B cell (primary cell): ENCODE measurements at places on chromosomes 1 and 21.
A peak's percentile ranks its signal among the peaks of the same experiment; 100 is the strongest.

DNA sequence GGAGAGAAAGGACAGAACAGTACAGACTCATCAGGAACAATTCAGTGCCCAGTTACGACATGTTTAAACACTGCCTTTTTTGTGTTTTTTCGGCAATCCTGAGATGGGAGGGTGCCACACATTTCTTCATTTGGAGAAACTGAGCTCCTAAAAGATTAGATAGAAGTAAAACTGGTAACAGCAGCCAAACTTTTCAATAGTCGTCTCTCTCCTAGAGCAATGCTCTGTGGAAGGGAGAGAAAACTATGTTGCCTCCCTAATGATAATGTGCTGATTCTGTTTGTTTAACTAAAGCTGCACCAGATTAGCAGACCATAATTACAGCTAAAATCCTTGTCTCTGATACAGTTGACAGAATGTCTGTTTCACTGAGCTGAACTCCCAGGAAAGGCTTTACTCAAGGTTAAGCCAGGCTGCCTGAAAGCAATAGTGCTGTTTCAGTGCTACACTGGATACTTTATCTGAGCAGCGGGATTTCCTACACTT is 76.2 kb upstream of the CXADR start:
- no peak for DNase-seq

DNA sequence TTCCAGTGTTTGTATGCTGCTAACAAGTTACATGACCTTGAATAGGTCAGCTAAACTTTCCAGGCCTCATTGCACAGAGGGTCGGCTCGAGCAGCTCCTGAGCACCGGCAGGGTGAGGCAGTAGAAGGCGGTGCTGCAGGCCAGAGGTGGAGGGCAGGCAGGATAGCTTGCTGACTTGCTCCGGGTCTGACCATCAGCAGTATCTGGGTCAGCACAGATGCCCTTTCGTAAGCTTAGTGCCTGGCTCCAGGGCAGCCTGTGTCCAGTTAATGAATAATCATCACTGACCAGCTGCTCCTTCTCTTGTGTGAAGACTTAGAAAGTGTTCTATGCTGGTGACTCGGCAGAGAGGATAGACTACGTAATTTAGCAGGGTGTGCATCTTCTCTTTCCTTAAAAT is 6.9 kb downstream of the MAPKAPK2 start:
- DNase-seq = no peak

DNA sequence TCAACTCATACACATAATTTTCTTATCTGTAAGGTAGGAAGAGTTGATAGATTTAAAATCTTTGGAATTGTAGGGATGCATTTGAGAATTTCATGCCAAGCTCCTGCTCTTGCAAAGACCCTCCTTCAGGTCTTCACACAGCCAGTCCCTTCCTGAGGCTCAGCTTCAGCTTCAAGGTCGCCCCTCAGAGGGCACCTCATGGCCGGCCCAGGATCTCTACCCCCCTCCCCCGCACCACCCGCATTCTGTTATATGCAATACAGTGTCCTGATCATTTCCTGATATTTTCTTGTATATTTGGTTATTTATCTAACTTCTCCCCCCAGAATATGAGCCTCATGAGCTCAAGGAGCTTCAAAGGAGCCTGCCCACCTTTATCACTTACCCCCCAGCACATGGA is 47.0 kb upstream of the BACE2 start:
- DNase-seq = no peak

DNA sequence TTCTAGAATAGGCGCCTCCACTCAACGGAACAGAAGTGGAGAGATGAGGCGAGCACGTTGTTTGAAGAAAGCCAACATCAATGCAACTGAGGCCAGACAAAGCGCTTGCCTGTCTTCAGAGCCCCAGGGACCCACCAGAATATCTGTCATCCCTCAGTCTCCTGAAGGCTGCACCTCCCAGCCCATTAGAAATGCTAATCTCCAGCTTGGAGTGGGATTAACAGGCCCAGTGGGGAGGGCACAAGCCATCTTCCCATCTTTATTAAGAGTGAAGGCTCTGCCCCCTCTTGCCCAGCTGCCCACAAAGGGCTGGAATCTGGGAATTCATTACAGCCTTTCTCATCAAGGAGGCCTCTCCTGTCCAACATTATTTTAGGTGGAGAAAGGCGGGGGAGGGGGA is 16.8 kb upstream of the CNTN2 start:
- no peak for DNase-seq

DNA sequence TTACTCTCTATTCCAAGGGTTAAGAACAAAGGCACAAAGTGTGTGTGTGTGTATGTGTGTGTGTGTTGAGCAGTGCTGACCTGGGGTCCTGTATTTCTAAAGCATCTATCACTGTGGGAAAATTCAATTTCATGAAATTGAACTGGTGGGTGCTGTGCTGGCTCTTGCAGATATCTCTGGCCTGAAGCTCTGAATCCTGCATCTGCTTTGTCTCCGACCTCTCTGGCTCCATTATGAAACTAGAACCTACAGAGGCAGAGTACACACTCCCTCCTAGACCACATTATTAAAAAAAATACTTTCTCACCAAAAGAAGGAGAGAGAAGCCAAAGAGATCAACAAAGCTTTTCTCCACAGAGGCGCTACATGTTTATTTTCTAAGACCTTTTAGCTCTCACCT is 88.4 kb upstream of the PDE4B start:
- no peak for DNase-seq

GRCh38 chr1:222347627-222348026 is 200.3 kb downstream of the HHIPL2 start:
- DNase-seq = no peak

GRCh38 chr1:117824616-117825015 is 104.8 kb downstream of the GDAP2 start:
- no peak for DNase-seq

DNA sequence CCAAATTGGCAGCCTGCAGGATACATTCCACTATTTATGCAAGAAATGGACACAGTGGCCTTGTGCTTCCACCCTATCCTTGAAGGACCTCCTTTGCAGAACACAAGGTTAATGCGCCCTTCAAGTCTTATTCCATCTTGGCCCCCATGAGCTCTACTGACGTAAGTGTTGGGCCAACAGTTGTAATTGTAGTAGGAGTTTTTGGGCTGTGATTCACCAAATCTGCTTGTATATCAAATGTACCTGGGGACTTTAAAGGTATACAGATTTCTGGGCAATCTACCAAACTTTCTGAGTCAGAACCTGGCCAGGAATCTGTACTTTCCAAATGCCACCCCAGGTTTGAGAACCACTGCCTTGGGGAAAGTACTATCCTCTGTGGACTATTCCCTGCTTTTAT is 100.9 kb upstream of the MARK1 start:
- DNase-seq = no peak

DNA sequence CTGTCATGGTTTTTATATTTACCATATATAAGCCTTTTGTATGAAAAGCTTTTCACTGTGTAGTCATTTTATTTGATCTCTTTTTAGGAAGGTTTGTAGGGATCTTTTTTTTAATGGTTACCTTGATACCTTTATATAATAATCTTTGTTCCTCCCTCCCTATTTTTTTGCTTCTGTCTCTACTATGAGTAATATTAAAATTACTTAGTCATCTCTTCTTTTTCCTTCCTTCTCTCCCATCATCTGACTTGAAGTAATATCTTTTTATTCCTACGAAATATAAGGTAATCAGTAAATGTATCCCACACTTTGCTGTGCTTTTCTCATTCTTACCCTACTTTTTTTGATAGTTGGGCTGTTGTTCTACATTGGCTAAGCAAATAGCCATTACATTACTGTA is 161.4 kb downstream of the MAGI3 start:
- DNase-seq = no peak

GRCh38 chr1:201767339-201767738 is 61.6 kb upstream of the IPO9 start:
- DNase-seq = no peak

GRCh38 chr21:35020902-35021301 is 28.2 kb downstream of the RUNX1 start:
- DNase-seq = no peak

DNA sequence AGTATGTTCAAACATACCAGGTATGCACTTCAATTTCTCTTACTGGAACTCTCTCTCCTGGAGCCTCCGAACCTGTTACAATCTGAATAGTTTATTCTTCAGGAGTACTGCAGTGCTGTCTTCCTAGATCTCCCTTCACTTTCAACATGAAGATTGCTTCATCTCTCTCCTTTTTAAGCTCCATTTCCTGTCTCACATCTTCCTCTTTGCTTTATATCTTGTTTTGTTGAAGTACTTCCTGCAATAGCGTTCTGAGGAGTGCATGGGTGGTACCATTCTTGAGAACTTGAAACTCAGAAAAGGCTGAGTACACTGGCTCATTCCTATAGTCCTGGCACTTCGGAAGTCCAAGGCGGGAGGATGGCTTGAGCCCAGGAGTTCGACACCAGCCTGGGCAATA is 15.7 kb upstream of the C1orf146 start:
- DNase-seq = no peak

- peak; percentile 63 for DNase-seq
These were observed 69.8 kb downstream of the TNR start for GRCh38 chr1:175673371-175674150.

DNA sequence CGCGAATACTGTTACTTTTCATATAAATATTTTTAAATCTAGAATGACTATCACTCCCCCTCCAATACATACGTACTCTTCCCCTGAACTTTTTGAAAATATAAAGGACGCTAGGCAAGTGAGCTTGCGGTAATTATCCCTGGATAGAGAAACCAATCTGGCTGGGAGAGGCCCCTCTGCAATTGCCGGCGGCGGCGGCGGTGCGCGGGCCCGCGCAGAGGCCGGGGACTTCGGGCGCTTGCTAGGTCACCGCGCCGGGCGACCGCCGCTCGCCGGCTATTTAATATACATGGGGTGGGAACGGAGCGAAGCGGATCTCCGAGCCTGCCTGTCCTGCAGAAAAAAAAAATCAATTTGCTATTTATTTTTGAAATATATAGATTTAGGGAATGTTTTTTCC is 416.3 kb upstream of the ESRRG start:
- DNase-seq = no peak

- DNase-seq = no peak
These were observed 218.8 kb upstream of the TMPRSS15 start for GRCh38 chr21:18622383-18622782.

DNA sequence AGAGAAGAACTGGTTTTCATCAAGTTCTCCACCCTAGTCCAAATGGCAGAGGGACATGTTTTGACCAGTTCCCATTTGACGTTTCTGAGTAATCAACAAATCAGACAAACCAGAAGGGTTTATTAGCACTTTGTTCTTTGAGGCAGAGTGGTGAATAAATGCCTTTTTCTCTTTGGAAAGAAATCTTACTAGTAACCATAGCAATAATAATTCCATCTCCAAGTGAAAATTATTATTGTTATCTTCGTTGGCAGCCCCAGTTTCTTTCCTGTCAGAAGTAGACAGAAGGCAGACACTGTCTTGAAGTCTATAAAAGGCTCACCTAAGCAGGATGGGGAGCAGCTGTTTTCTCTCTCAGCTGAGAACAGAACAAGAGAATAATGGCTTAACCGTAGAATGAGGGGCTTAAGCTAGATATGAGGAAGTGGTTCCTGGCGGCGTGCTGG is 391.6 kb downstream of the PBX1 start:
- DNase-seq = no peak

DNA sequence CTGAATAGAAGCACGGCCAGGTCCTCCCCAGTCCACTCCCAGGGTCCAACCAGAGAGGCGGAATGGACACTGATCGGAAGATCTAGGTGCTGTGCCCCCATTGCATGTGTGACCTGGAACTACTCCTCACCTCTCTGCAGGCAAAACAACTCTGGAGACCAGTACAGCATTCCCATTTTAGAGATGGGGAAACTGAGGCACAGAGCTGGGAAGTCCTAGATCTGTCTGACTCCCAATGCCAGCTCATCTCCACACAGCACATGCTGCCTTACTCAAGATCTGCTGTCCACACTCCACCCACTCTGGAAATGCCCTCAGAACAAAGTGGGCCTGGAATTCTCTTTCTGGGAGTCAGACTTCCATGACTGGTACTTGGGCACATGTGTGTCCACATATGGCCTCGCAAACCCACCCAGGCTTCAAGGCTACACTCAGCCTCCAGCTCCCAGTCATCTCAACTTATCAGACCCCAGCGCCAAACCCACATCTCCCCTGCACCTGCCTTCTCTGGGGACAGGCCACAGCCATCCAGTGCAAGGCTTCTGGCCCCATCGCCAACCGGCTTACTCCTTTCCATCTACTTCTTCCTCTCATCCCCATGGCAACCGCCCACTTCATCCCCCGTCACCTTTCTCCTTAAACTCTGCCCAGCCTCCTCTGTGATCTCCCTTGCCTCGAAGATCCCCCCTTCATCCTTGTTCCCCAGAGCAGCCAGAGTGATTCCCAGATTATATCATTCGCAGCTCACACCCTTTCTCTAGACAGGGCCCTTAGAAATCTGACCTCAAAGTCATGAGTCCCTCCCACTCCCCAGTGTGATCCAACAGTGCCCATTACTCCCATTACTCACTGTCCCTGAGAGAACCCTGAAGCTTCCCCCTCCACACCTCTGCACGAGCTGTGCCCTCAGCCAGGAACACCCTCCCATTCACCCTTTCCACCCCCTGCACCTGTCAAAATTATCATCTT is 2.7 kb downstream of the COL8A2 start:
- no peak for DNase-seq

DNA sequence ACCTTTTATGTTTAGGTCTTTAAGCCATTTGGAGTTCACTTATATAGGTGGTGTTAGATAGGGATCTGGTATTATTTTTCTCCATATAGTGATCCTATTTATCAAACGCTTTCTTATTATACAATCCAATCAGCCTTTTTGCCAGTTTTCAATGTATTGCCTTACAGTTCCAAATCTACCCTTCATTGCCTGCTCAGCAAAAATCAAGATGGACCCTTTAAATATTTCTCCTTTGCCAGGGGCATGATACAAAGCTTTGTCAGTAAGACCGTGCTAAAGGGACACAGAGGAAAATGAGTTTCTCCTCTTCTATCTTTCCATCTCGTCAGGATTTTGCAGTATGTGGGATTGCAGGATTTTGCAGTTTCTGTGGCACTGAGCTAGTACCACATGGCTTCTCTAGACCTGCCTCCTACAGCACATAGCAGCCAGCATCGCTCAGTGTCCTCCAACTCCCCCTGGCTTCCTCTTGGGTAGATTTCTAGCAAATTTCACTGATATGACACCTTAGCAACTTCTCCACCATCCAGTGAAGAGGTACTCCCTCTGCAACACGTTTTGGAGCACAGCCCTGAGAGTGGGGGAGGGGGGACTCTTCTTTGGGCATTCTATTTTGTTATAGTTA is 22.5 kb upstream of the CAP1 start:
- no peak for DNase-seq

DNA sequence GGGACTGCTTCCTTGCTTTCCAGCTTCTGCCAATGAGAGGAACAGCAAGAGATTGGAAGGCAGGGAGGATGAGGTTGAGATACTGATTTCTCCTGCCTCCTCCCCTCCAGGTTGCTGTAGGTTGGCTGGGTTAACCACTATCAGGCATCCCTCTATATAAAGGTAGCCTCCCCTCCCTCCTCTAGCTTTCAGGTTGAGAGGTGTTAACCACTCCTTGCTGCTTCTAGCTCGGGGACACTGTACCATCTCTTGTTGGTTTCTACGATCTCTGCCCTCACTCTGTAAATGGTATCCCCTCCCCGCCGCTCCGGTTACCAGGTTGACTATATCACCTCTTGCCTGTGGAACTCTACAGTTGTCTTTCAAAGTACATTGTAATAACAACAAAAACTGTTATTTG is 16.7 kb downstream of the LPAR3 start:
- DNase-seq = no peak

GRCh38 chr1:185297982-185298381 is 19.1 kb downstream of the IVNS1ABP start:
- no peak for DNase-seq

- DNase-seq = no peak
These were observed 21.5 kb upstream of the PWP2 start for GRCh38 chr21:44085491-44086321.

- no peak for DNase-seq
These were observed 6.2 kb downstream of the WDR64 start for GRCh38 chr1:241658081-241658793.

- DNase-seq = no peak
These were observed 25.9 kb downstream of the TNNT2 start for GRCh38 chr1:201351617-201352016.
